ENCODE measurements at places on chromosomes 1 and 21.

- DNase-seq, result no peak
Observed at GRCh38 chr1:160040476-160040875, 8.7 kb upstream of the PIGM start.

- no peak for DNase-seq
Observed at GRCh38 chr1:109167001-109167506, 46.7 kb upstream of the SARS1 start.

DNA sequence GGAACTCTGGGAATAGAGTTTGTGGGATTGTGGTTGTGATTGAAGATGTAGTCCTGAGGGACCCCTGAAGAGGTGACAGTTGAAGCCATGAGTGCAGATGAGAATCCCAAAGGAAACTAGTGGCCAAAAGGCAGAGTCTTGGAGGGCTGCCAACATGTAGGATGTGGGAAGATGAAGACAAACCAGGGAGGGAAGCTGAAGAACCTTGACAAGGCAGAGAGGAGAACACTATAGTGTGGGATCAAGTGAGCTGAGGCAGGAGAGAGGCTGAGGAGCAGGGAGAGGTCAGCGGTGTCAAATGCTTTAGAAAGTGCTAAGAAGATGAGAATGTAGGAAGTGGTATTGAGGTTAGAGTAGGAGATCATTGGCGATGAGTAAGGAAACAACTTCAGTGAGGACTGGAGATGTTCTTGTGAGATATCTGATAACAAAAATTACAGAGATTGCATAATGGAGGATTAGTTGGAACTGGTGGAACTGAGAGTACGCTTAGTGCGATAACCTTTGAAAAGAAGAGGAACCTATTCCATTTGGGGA, 88.5 kb upstream of the VCAM1 start:
- DNase-seq, result no peak

- no peak for DNase-seq
Observed at GRCh38 chr1:91036894-91037829, 15.3 kb upstream of the ZNF644 start.

DNA sequence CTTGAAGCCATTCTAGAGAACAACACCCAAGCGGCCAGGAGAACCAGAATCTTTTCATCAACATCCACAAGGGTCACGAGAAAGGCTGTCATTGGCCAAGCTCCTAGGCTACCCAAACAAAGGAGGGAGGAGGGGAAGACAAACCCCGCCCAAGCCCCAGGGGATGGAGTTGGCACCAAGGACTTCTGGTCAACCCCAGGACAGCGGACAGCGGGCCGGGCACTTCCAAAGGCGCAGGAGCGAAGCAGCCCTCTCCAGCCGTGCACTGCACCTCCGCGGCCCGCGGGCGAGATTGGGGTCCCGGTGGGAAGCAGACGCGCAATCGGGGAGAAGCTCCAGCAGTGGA, at the start of gene CLIC6:
Gene CLIC6, plus strand, starts transcription at position 192 of the 346 bp plus-strand sequence. CDS start 395 bp downstream, outside the sequence.
- DNase-seq, result no peak

DNA sequence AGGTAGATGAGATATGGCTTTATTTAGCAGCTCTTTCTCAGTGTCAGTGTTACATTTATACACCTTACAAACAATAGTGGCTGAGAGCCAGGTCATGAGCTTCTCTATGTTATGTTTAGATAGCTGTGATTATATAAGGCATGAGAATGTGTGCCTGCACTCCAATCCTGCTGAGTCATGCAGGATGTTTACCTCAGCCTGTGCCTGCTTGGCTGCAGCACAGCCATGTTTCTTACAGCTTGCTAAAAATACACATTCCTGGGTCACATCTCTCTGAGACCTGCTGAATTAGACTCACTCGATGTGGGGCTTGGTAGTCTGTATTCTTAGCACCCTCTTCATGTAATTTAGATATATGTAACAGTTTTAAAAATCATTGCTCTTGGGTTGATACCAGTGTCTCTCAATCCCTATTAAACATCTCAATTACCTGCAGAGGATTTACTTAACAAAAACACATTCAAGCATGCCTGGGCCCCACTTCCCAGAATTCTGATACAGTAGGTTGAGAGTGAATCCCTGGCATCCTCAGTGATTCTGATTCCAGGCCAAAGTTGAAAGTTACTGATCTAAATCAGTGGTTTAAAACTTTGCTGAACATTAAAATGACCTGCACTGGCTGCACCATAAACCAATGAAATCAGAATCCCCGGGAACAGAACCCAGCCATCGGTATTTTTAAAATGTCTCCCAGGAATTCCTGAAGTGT, 107.5 kb downstream of the GDAP2 start:
- DNase-seq, result no peak

GRCh38 chr1:163450986-163451385, 129.2 kb downstream of the NUF2 start:
- DNase-seq, result no peak

GRCh38 chr1:9824702-9825089, 931 bp upstream of the CLSTN1 start:
- peak; percentile 4 for DNase-seq

DNA sequence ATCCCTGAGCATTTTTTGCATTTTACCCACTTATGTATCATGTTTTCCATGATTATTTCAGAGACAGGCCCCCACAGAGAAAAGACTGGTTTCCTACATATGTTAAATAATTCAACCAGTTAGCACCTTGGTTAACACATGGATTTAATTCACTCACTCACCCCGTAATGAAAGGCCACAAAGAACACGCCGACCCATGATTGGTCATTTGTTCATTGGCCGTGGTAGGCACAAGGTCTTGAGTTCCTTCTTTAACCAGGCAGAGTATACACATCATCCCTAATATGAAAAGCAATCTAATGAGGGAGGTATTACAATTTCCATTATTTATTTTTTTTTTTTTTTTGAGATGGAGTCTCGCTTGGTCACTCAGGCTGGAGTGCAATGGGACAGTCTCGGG, 50.6 kb downstream of the RPS6KA1 start:
- no peak for DNase-seq

DNA sequence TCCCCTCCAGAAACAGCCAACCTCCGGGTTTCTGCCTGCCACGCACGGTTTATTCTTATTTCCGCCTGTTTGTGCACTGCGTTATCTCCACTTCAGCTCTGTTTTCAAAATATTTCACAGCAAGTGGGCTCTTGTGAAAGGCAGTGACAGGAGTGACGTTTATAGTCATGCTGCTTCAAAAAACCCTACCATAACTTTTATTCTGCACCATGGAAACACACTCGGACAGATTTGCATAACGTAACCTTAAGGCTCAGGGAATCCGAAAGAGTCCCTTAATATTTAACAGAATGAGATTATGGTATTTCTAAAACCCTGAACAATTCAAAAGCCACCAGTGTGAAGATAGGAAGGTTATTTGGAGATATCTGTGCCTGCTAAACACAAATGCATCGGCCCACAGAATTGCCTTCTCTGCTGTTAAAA, 782 bp upstream of the SDE2 start:
- peak; percentile 79 for DNase-seq

GRCh38 chr1:175272361-175272760, 79.8 kb upstream of the KIAA0040 start:
- DNase-seq, result no peak

DNA sequence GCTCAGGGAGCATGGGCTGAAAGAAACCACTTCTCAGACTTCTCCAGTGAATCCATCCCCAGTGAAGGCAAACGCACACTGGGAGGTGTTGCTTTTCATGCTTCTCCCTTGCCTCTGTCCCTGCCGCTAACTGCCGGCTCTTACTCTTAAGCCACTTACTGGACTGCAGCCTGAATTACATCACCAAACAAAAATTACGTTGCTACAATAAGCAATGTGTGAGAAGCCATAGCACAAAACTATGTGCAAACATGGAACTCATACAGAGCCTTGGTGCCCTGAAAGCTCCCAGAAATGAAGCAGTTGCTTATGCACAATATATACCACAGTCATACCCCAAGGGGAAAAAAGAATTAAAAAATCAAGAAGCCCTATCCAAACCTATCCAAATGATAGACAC, 375.2 kb downstream of the KCNH1 start:
- no peak for DNase-seq

GRCh38 chr1:162458236-162458635, 39.4 kb upstream of the UHMK1 start:
- DNase-seq, result no peak

GRCh38 chr1:31815752-31816500, at the start of gene SPOCD1:
TSS of gene SPOCD1 (minus strand) at chr1:31816022. CDS start at chr1:31815333, 689 bp downstream.
- DNase-seq, result peak; percentile 86

- no peak for DNase-seq
Observed at GRCh38 chr1:118992868-118993699, 4.9 kb upstream of the TBX15 start.

- DNase-seq, result no peak
Observed at GRCh38 chr1:59285691-59286090, 11.2 kb upstream of the FGGY start.

DNA sequence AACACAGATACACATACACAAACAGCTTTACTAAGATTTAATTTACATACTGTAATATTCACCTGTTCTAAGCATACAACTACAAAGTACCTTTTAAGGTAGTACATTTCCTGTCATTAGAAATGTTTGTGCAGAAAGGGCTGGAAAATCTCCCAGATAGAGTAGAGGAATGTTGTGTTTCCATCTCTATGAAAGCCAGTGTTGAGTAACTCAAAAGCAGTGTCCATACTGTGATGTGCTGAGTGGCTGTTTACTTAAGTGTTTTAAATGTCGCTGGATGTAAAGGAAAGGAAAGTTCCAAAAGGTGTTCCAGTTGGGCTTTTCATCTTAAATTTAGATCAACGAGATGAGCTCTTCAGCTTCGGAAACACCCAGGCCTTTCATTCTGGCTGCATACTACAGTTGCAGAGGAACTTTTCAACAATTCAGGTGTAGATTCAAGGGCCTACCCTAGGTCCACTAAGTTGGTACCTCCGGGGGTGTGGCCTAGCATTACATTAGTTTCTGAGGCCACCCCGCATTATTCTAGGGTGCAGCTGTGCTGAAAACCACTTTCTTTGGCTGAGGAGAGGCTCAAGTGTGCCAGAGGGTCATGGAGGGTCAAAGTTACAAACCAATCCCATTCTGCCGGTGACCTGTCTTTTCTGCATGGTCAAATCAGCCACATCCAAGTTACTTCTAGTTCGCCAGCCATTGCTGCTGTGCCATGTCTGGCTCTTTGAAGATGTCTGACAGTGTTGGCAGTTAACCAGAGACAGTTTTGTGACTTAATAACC, 78.1 kb downstream of the LRRC8D start:
- no peak for DNase-seq

DNA sequence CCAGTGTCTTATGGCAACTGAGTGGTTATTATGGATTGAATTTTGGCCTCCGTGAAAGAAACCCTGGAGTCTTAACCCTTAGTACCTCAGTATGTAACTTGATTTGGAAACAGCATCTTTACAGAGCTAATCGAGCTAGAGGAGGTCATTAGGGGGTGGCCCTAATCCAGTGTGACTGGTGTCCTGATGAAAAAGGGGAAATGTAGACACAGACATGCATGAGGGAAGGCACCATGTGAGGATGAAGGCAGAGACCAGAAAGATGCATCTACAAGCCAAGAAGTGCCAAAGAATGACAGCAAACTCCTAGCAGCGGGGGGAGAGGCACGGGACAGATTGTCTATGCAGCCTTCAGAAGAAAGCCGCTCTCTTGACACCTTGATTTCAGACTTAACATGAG, 14.7 kb downstream of the DOP1B start:
- no peak for DNase-seq

DNA sequence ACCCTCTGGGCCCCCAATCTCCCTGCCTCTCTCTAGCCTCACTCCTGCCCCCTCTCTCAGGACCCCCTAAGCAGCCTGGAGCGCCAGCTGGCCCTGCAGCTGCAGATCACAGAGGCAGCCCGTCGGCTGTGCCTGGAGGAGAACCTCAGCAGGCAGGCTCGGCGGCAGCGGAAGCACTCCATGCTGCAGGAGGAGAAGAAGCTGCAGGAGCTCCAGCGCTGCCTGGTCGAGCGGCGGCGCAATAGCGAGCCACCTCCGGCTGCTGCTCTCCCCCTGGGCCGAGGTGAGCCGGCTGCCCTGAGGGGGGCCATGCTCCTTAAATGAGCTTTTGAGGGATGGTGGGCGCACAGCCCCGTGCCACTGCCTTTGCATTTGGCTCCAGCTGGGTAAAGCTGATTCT, 6.2 kb downstream of the INAVA start:
- no peak for DNase-seq

- DNase-seq, result no peak
Observed at GRCh38 chr1:53643881-53644390, 95.0 kb downstream of the GLIS1 start.

DNA sequence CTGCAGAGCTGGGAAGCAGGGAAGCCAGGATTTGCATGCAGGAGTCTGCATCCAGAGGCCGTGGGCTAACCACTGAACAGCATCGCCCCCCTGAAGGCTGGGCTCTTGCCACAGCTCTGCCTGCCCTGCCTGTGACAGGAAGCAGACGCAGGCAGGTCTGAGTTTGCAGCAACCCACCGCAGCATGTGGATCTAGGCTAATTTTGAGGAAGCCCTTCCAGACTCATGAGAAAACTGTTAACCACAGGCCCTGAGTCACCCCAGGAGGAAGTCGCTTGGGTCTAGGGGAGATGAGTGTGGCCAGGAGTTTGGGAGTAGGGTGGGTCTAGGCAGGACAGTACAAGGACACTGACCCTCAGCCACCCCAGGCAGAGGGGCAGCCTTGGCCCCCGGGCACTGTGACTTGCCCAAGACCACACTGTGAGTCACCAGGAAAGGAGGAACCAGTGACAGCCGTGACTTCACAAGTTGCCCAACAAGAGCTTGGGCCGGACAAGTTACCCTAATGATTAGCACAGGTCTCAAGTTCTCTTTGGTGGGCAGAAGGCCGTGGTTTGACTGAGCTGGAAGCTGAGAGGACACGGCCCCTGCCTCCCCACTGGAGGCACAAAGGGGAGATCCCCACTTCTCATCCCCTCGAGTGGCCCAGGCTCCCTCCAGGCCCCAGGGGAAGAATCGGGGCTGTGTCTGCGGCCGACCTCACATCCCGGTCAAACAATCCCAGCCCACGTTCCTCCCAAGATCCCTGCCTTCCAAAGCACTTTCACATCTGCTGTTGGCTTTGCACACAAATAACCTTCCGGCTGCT, 826 bp downstream of the LAPTM5 start:
- DNase-seq, result peak; percentile 91

GRCh38 chr1:155160128-155160527, 13.0 kb downstream of the KRTCAP2 start:
- DNase-seq, result no peak

DNA sequence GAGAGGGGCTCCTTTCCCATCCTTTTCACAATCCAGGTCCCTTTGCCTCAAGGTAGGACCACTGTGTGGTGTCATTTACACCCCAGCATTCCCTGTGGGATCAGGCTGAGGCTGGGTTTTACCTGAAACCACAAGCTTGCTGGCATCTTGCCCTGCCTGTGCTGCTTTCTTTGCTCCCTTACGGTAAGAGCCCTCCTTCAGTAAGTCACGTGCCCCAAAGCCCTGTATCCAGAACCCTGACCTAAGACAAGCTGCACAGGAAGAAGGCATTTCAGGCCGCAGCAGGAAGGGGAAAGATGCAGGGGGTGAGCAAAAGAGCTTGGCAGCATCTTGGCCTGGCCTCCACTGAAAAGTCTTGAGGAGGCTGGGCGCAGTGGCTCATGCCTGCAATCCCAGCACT, 58.4 kb downstream of the KLHDC7A start:
- DNase-seq, result no peak

DNA sequence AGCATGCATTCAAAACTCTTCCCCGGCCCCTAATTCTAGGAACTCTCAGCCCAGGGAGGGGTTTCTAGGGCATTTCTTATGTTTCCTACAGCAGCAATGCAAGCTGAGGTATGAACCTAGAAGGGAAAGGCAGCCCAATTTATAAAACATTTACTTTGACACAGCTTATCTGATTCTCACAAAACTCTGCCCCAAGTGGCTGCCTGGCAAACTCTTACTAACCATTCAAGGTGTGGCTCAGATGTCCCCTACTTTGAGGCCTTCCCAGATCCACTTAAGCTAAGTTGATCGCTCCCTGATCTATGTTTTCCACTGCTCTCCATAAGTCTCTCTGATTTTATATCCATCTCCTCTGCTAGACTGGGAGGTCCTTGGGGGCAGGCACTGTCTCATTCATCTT, 35.4 kb downstream of the AK2 start:
- no peak for DNase-seq

All from CD4-positive, alpha-beta T cell treated with Interleukin-1 beta for 1 hour (primary cell).